ENCODE measurements at places on chromosomes 2 and 18.

DNA sequence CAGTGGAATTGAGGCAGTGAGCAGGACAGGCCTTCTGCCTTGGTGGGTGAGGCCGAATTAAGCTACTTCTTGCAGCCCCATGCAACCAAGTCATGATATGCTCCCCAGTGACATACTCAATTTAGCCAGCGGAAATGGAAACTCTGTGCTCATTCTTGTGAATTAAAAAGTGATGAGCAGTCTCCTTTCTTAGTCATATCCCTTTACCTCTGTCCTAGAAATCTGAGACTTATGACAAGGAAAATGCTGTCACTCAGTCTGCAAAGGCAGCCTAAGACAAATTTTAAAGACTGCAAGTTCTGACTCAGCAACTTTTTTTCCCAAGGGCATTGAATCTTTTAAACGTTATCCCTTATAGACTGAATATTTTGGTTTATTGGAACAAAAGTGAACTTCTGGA lies 218.2 kb downstream of the SH3BP4 start:
- no peak for DNase-seq

DNA sequence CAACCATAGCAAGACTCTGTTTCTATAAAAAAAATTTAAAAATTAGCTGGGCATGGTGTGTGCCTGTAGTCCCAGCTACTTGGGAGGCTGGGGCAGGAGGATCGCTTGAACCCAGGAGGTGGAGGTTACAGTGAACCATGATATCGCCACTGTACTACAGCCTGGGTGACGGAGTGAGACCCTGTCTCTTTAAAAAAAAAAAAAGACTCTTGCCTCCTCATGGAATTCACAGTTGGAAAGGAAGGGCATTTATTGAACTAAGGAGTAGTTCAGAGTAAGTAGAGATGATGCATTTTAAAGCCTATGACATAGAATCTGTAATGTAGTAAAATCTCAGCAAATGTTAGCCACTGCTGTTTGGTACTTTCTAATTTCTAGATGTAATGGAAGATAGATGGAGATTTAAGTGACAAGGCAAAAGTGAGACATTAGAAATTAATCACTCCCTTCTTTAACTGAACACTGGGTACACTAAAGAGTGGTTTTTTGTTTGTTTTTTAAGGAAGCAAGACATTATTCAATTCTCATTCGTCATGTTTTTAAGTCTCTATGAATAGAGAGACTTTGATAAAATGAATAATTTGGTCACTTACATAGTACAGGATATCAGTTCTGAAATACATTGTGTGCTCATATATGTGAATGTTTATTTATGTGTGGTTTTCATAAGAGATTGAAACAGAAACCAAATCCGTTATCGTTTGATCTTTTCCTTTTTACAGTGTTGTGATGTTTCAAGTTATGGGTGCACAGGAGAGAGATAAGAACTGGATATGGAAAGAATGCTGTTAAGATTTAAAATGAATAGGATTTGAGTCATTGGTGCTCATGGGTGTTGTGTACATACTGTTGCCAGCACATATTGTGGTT lies 186.1 kb upstream of the STON1 start:
- DNase-seq, result no peak

DNA sequence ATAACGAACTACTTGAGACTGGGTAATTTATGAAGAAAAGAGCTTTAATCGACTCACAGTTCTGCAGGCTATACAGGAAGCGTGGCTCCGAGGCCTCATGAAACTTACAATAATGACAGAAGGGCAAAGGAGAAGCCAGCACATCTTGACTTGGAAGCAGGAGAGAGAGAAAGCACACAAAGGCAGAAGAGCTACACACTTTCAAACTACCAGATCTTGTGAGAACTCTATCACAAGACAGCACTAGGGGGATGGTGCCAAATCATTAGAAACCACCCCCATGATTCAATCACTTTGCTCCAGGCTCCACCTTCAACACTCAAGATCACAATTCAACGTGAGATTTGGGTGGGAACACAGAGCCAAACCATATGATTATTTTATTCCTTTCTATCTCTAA lies 655.9 kb upstream of the SYT4 start:
- DNase-seq, result no peak

GRCh38 chr18:62045316-62045715 lies 141.5 kb downstream of the PIGN start:
- no peak for DNase-seq
